ENCODE measurements at places on chromosomes 6 and 20. TPM values are rescaled to one million over a fixed set of nuclear protein-coding genes. Genes with fewer than 3 reads are reported as not detected.

The LINC00237 gene
- not detected for total RNA-seq

The GUCA1A gene
- not detected for total RNA-seq

The HMGN4 gene
- 72.0 TPM for total RNA-seq

The SLC22A1 gene
- total RNA-seq = 0.77 TPM

The PRDM1 gene
- total RNA-seq = 3.4 TPM

The OXT gene
- total RNA-seq = not detected

The PCMT1 gene
- total RNA-seq = 272 TPM

The SNAP25 gene
- 0.44 TPM for total RNA-seq

The NOL7 gene
- total RNA-seq = 102 TPM

The CALHM6 gene
- 0.89 TPM for total RNA-seq

The HLA-DRB5 gene
- total RNA-seq = not detected

The CLVS2 gene
- 0.12 TPM for total RNA-seq

The C4A gene
- 2.3 TPM for total RNA-seq

The TINAG gene
- total RNA-seq = not detected

The PIGT gene
- 21.1 TPM for total RNA-seq

The PAX1 gene
- not detected for total RNA-seq

The ATP5F1E gene
- 24.0 TPM for total RNA-seq

The GTSF1L gene
- not detected for total RNA-seq

The TAF11 gene
- 18.6 TPM for total RNA-seq

The DEFB124 gene
- total RNA-seq = not detected

All from uterine smooth muscle cell (primary cell).